ENCODE measurements at places on chromosomes 7 and 10.

GRCh38 chr7:7148798-7149481, 33.4 kb upstream of the C1GALT1 start:
- no peak for DNase-seq

- no peak for DNase-seq
Measured at GRCh38 chr7:45662018-45662417, 87.8 kb downstream of the ADCY1 start.

GRCh38 chr7:16063716-16064675, 357.3 kb downstream of the CRPPA start:
- no peak for DNase-seq

DNA sequence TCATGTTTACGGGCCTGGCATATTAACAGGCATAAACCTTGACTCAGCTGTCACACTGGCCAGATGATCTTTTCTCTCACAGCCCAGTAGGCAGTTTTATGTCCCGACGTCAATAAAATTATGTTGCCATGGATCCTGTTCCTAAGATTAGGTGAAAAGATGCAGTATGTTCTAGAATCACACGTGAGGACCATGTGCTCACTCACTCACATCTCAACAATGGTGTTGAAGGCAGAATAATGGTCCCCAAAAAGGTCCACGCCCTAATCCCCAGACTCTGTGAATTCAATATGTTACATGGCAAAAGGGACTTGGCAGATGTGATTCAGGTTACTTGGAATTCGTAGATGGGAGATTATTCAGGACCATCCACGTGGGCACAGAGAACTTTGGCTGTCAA, 3.5 kb downstream of the DOCK1 start:
- DNase-seq: no peak

DNA sequence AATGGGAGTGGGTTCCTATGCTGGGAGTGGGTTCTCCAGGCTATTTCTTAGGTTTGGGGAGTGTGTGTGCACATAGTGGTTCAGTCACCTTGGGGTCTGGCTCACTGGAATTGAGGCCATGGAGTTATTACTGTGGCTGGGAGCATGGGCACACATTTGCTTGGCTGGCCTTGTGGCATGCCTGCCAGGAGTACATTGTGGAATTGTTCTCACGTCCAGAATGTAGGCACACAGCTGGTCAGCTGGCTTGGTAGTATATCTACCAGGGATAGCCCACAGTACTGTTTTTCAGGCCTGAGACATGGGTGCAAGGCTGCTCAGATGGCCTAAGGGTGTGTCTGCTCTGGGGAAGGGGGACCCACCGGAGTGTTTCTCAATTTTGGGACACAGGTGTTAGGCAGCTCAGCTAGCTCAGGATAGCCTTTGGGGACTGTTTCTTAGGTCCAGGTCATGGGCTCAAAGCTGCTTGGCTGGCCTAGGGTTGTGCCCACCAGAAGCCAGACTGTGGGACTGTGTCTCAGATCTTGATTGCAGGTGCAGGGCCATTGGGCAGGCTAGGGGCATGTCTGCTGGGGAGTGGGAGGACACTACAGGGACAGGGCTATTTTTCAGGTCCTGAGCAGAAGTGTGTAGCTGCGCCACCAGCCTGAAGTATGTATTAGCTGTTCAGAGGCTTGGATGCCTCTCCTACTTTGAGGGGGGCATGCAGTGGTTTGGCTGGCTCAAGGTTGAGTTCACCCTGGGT, 50.6 kb downstream of the TMEM168 start:
- no peak for DNase-seq

GRCh38 chr7:65974191-65974801, 7.7 kb downstream of the GUSB start:
- no peak for DNase-seq

GRCh38 chr7:84844771-84845170, 342.1 kb downstream of the SEMA3D start:
- no peak for DNase-seq

- DNase-seq: no peak
Measured at GRCh38 chr7:55156919-55157763, 138.3 kb downstream of the EGFR start.

DNA sequence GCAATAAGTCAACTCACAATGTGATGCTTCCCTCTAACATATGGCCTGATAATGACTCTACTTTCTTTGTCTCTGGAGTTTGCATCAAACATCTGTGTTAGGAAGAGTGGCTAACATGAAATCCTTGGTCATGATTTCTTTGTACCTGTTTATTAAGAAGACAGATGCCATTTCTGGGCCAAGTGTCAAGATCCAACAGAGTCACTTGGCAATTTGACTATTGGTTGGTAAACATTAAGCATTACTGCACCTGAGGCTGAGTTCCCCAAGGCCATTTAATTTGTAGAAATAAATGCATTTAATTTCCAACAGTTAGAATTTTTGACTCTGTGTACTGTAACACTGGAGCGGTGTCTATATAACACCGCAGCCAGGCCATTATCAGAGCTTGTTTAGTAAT, 403.7 kb downstream of the GALNT17 start:
- DNase-seq: no peak

DNA sequence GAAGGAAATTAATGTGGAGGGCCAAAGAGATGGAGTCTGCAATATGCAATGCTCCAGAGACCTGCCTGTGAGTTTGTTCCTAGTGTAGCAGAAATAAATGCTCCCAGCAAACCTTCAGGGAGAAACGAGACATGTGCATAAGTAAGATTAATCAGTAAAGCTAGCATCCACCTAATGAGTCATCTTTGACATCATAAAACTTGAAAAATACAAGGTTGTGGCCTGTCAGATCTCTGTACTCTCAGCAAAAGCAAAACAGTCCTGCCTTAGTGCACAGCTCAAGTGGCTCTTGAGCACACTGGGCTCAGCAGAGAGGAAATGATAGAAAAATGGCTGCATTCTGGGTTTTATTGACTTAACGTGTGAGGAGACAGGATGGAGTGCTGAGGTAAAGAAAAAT, 32.5 kb upstream of the ERCC6 start:
- no peak for DNase-seq

- DNase-seq: peak; percentile 18
Measured at GRCh38 chr10:48748573-48748972, 63.9 kb downstream of the WDFY4 start.

GRCh38 chr7:5443678-5444077, 20.0 kb upstream of the TNRC18 start:
- no peak for DNase-seq

GRCh38 chr7:81803267-81803666, 33.4 kb upstream of the HGF start:
- no peak for DNase-seq

DNA sequence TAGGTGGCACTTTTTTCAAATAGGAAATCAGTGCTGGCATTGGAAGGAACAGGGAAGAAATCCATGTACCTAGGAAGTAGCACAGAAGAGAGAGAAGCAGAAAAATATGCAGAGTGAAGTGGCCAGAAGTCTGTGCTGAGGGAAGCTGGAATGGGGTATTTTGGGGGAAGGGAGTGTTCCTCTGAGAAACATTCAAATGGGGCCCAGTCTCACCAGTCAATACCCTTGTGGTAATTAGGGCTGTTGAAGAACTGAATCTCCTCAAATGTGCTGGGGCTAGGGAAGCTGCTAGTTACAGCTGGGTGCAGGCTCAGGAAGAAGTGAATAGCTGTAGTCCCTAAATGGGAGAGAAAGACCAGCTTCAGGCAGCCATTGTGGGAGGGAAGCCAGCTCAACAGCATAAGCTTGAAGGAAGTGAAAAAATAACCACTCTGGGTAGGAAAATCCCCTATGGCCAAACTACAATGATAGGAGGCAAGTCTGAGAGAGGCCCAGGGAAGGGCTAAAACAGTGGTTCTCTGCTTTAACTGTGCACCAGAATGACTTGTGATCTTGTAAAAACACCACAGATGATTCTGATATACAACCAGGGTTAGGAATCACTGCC, 7.6 kb downstream of the NDST2 start:
- no peak for DNase-seq

- DNase-seq: no peak
Measured at GRCh38 chr10:11080564-11080984, 62.9 kb downstream of the CELF2 start.

- DNase-seq: no peak
Measured at GRCh38 chr7:28502408-28502807, 90.1 kb downstream of the CREB5 start.

DNA sequence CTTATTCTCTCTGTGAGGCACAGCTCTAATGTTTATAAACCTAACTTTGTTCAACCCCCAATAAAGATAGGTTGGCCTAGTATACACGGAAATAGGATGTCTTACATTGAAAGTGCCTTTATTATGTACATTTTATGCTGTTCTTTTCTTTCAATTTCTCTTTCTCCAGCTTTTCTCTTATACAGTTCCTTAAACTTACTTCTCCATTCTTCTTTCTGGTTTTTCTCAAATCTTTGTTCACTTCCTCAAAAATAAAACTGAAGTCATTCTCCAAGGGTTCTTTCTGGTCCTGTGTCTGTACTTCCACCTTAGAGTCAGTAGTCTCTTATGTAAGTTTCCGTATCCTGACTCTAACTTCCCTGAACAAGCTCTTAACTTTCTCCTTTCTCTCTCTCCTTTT, 29.2 kb upstream of the NAMPT start:
- DNase-seq: no peak

DNA sequence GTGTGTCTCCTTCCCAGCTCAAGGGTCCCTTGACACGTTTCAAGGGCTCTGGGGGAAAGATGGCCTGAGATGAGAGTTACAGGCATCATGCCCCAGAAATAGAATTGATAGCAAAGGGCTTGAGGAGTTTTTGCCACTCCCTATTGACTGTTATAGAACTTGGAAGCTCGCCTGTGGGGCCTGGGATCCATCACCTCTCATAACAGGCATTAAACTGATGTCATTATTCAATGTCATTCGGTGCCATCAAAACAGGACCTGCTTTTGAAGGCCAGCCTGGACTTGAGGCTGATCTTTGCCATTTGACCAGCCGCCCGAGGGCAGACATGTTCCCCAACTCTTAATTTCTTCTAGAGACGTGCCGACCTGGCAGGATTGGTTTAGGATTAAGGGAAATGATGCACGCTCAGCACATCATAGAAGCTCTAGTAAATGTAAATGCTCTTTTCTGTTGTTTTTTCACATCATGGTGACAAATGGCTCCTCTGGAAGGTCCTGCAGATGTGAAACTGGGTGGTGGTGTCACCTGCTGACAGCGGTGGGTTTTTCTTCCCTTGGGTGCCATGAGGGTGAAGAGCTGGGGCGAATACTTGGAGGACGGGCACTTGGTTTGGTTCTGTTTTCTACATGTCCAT, 16.7 kb upstream of the KLF6 start:
- DNase-seq: no peak

GRCh38 chr10:13627459-13628310, 40.9 kb downstream of the PRPF18 start:
- DNase-seq: no peak

- DNase-seq: no peak
Measured at GRCh38 chr7:30331338-30331737, 46.9 kb downstream of the ZNRF2 start.

- DNase-seq: no peak
Measured at GRCh38 chr10:73779018-73779417, 2.8 kb upstream of the CHCHD1 start.

DNA sequence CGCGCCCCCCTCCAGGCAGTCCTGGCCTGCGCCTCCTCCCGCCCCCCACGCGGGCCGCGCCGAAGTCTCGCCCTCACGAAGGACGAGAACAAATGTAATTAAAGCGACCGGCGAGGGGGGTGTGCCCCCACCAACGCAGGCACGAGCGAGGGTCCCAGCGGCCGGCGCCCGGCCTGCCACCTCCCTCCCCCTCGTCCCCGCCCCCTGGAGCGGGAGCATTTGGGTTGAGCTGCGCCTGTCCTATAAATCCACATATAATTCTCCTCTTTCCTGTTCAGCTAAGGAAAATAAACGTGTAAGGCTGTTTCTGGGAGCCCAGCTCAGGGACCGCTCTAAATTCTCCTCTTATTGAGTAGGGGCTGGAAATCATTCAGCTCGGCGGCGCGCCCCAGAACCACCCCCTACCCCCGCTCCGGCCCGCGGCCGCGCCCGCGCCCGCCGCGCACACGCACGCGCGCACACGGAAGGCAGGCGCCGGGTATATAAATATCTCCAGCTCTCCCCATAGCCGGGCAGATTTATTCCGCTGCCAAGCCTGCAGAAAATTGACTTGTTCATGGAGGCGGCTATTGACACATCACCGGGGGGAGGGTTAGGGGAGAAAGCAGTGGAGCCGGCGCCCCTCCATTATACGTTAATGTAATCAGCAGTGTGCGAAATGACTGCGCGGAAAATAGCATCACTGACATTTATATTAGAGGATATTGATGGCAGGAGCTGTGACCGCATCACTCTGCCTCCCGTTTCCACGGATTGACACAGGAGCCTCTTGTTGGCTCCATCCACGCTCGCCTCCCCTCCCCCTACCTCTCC, 61.6 kb upstream of the BTRC start:
- peak; percentile 72 for DNase-seq

- no peak for DNase-seq
Measured at GRCh38 chr7:85126383-85126782, 60.5 kb downstream of the SEMA3D start.

DNA sequence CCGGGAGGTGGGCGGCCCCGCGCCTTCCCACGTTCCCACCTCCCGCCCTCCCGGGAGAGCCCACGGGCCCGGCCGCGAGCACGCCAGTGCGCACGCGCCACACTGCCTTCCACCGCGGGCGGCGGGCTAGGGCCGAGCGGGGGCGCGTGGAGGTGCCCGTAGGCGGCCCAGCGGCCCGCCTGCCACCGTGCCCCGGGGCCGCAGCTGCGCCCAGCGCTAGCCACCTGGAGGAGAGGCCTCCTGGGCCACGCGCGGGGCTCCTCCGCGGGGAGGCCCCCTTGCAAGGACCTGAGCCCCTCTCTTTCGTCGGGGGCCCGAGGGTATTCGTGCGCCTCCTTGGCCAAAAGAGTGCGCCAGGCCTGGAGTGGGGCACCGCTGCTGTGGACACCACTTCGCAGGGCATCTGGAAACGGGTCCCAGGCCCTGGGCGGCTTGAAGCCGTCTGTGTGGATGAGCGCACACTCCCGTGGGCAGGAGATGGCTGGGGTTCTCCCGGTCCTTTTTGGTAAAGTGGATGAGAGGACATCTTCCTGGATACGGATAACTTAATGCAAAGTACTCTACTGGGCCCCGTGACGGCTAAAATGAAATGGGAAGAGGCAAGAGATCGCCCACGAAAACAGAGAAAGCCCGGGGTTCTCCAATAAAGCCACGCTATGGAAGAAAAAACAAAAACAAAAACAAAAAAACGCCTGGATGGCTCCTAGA, 9.0 kb upstream of the EBF3 start:
- DNase-seq: no peak

DNA sequence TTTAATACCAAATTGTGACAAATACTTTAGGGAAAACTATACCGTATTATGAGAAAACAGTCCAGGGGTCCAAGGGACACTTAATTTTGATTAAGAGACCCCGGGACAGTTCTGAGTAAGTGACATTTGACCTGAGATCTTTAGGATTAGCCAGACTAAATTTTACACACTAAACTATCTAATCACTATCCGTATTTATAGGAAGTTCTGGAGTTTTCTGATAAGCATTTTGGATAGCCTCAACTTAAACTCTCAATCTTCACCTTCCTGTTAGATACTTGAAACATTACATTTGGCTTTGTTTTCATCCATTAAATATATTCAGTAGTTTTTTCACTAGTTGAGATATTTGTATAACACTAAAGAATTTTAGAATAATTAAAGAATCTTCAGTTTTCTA, 5.4 kb downstream of the PIK3CG start:
- DNase-seq: no peak
